Stimulated activated CD8-positive, alpha-beta memory T cell treated with anti-CD3 and anti-CD28 coated beads, Interleukin-7, amount 100 ng/mL, for 1 hour (primary cell): ENCODE measurements at places on chromosomes 3 and 15.

DNA sequence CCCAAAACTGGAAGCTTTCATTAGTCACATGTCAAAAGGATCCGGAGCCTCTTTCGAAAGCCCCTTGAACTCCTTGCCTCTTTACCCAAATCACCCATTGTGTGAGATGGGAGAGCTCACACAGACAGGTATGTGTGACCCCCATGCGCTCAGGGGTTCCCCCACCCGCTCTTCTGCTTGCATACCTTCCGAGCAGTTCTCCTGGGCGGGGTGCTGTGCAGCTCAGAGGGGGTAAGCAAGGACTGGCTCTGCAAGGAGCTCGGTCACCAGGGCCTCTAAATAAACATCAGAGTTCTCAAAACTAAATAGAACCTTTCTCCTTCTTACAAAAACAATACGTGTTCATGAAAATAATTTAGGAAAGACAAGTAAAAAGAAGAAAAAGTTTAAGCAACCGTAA, 55.7 kb downstream of the PXYLP1 start:
- no peak for DNase-seq

GRCh38 chr3:119223511-119223910, 17.2 kb downstream of the B4GALT4 start:
- no peak for DNase-seq

DNA sequence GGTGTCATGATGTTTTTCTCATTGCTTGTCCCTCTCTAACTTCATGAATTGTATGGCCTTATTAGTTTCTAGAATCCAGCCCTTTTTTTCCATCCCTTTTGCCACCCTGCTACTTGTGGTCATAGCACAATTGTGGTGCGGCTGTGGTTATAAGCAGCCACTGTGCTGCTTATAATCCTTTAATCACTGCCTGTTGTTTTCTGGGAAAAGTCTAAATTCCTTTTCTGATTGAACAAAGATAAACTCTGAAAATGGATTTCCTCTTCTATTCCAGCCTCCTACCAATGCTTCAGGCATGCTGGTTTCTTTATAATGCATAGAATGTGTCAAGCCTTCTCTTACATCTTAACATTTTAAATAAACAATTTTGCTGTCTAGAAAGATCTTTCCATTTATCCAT, 319.5 kb downstream of the C3orf38 start:
- DNase-seq: no peak

DNA sequence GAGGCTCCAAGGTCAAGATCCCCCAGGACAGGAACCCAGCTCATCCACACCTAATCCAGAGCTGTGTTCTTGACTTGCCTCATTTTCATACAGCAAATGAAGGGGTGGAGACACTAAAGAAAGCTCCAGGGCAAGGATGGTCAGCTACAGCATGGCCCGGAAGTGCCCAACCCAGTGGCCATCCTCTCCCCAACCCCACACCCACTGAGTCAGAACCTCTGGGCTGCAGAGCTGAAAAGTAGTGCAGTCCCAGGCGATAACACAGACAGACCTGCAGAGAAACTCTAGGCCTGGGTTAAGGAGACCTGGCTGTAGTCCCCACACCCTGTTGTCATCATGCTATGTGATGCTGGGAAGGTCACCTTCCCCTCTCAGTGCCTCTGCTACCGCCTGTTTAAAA, 85.3 kb downstream of the SEMA5B start:
- no peak for DNase-seq

DNA sequence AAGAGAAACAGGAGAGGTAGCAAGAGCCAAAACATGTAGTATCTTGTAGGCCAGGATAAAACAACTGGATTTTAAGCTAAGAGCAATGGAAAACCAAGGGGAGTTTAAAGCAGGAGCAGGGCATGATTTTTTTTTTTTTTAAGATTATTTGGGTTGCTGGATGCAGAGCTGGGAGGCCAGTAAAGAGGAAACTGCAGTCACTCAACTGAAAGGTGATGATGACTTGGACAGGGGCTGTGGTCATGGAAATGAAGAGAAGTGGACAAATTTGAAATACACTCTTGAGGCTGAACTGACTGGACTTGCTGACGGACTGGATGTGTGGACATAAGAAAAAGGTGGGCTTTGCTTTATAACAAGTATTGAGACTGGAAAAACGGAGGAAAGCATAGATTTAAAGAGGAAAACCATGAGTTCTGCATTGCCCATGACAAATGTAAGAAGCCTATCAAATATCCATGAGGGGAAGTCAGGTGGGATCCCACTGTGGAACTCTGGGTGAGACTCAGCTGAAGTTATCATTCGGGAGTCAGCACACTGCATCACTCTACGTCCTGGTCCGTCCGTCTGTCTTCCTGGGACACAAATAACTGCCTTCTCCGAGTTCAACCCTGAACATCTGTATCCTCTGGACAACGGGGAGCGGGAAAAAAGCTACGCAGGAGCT, 688 bp downstream of the XPC start:
- no peak for DNase-seq

GRCh38 chr3:121624147-121624899, 31.1 kb downstream of the FBXO40 start:
- DNase-seq: no peak

- no peak for DNase-seq
Observed at GRCh38 chr3:34145796-34146195, 347.4 kb downstream of the PDCD6IP start.

GRCh38 chr3:152558386-152558785, 276.5 kb upstream of the P2RY1 start:
- no peak for DNase-seq

DNA sequence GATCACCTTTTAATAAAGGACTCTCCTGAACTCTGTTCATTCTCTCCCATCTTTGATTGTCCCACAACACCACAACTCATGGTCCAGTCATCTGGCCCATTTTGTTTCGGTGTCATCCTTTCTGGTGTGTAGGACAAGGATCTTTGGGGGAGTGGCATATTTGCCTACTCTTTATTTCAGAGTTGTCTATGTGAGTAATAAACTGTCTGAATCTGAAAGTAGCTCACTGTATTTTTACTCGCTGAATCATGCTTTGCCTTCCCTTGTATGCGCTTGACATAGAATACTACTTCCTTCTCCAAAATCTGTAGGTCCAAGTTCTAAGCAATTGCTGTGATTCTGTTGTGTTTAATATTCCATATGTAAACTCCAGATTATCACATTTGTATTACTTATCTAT, 29.9 kb upstream of the NOX5 start:
- DNase-seq: no peak

GRCh38 chr3:33883951-33884561, 85.6 kb downstream of the PDCD6IP start:
- no peak for DNase-seq

GRCh38 chr3:35745802-35746484, 106.6 kb downstream of the ARPP21 start:
- no peak for DNase-seq

DNA sequence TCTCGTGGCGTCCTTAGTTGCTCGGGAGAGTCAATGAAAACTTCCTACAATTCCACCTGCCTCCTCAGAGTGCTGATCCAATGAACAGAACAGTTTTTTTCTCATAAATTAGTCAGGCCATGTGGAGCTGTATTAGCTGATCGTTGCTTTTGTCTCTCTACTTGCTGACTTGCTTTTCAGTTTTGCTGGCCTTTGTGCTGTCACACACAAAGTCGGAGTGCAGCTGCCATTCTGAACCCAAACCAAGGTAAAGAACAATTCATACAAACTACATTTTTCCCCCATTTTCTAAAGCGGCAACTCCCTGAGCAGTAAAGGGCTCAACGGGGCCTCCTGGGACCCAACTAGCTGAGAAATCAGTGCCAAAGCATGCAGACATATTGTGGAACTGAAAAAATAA, 43.1 kb downstream of the MEIS2 start:
- DNase-seq: no peak
